ENCODE measurements at places on chromosomes 5 and 9. TPM values are rescaled to one million over a fixed set of nuclear protein-coding genes. Genes with fewer than 3 reads are reported as not detected.

DNA sequence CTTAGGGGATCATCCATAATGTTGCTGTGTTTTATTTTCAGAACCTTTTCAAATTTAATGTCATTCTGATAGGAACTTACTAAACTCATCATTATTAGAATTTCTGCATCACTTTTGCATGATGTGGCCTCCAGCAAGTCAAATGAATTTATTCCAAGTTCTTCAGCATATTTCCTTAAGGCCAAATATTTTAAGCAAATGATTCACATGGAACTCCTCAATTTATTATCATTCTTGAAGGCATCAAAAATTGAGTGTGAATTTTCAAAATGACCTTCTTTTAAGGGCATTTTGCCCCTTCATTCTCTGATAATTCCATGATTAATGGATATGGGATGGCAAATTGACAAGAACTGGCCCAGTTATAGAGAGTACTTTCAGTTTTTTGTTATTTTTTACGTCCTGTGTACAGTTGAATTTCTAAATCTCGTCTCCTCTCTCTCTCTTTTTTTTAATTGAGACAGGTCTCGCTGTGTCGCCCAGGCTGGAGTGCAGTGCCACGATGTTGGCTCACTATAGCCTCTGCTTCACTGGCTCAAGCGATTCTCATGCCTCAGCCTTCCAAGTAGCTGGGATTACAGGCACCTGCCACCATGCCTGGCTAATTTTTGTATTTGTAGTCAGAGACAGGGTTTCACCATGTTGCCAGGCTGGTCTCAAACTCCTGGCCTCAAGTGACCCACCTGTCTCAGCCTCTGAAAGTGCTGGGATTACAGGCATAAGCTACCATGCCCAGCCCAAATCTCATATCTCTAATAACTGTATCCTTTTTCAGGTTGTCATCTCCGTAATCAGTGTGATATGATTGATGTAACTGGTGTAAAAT lies 29.1 kb downstream of the GPR21 start:
- DNase-seq: no peak

DNA sequence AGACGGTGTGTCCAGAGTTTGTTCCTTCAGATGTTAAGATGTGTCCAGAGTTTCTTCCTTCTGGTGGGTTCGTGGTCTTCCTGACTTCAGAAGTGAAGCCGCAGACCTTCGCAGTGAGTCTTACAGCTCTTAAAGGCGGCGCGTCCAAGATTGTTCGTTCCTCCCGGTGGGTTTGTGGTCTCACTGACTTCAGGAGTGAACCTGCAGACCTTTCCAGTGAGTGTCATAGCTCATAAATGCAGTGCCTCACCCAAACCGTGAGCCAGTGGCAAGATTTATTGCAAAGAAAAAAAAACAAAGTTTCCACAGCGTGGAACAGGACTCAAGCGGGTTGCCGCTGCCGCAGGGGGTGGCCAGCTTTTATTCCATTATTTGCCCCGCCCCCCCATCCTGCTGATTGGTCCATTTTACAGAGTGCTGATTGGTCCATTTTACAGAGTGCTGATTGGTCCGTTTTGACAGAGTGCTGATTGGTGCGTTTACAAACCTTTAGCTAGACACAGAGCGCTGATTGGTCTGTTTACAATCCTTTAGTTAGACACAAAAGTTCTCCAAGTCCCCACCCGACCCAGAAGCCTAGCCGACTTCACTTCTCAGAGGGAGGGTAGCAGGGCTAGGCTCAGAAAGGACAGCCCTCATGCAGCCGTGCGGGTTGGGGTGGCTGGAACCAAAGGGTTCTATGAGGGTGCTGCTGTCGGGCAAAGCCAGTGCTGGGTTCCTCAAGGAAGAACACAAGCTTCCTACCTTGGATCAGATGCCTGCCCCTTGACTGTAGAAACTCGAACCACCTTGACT lies 9.1 kb upstream of the RNF130 start:
- DNase-seq: no peak

GRCh38 chr5:143376911-143377813 lies 26.3 kb downstream of the NR3C1 start:
- DNase-seq: peak; percentile 77

The CSNK1G3 gene
- 50.6 TPM for total RNA-seq

The PCDHB4 gene
- total RNA-seq: 1.5 TPM

The TMEM232 gene
- total RNA-seq: 1.6 TPM

The LRRC19 gene
- total RNA-seq: not detected
